Fibroblast of skin of back (primary cell): ENCODE measurements at places on chromosomes 2 and 18.

DNA sequence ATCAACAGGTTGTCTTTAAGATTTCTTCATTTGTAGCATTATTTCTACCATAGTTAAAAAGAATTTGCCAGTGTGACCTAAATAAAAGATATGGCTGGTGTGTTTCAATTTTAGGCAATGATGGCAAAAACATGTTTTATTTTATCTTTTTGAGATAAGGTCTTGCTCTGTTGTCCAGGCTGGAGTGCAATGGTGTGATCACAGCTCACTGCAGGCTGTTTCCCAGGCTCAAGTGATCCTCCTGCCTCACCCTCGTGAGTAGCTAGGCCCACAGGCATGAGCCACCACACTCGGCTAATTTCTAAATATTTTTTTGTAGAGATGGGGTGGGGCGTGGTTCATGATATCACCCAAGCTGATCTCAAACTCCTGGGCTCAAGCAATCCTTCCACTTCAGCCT lies 47.0 kb upstream of the COBLL1 start:
- no peak for DNase-seq

DNA sequence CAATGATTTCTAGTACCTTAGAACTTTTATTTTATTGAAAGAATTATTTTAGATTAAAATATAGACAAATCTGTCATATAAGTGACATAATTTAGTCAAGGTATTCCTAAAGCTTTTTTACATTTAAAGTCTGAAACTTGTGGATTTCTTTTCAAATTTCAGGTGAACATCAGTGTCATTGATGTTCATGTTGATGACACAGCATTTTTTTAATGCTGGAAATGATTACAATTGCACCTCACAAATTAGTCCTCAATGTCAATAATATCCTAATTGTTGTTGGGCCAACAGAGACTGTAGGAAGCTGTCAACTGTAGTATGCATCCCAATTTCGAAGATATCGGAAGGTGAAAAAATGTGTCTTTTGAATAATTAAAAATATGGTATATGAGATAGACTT lies 214.4 kb upstream of the ARL4C start:
- DNase-seq = no peak

- no peak for DNase-seq
These were observed 283.3 kb upstream of the THUMPD2 start for GRCh38 chr2:40062381-40062780.

DNA sequence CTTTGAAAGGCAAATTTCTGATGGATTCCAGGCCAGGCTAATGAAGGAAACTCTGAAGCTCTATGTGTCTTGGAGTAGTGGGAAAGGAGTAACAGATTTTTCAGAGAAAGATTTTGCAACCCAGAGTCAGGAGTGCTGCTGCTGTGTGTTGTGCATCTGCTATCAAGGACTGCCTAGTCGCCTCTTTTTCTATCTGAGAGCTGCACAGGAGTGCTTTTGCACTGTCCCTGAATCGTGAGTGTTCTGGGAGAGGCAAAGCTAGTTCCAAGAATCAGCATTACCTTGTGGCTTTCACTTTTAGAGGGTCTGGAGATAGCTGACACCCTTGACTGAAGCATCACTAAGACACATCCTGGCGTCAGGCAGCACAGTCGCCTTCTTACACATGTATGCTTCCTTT lies 336.4 kb downstream of the PARD3B start:
- DNase-seq = no peak

DNA sequence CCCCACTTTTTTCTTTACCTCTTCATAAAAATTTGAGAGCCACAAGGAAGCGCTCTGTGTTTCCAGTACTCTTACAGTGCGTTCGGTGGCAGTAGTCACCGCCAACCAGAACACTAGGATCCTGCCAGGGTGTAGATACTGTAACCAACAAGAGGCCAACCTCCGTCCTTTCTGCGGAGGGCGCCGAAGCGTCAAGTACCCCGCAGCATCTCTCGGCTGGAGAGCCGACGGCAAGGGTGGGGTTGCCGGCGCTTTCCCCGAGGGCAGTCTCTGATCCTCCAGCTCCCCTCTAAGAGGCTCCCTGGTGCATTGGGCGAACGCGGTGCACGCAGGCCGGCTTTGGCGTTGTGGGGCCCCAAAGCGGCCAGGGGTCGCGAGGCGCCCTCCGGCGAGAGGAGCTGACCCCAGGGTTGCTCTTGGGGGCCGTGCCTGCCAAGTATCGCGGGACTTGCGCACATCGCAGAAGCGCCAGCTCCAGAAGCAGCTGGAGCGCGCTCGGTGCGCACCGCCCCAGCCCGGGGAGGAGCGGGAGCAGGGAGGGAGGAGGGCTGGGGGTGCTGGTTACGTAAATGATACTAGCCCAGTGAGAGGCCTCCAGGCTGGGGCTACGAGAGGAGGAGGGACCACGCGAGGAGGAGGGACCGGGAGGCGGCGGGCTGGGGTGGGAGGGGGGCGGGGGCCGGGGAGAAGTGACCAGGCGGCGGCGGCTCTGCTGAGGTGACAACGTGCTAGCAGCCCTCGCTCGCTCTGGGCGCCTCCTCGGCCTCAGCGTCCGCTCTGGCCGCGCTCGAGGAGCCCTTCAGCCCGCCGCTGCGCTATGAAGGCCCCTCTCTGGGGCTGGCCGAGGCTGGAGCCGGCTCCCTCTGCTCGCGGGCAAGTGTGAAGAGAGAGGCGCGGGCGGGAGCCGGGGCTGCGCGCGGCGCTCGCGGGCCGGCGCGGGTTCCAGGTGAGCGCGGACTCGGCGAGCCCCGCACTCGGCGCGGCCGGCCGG lies at the start of gene GALNT13:
GALNT13 (plus strand) TSS at position 692 of the 991 bp plus-strand sequence.
- DNase-seq = no peak

- DNase-seq = peak; percentile 72
These were observed 57.6 kb downstream of the VAPA start for GRCh38 chr18:9971313-9971920.

GRCh38 chr2:38948995-38949394 lies 59.3 kb downstream of the ARHGEF33 start:
- no peak for DNase-seq

DNA sequence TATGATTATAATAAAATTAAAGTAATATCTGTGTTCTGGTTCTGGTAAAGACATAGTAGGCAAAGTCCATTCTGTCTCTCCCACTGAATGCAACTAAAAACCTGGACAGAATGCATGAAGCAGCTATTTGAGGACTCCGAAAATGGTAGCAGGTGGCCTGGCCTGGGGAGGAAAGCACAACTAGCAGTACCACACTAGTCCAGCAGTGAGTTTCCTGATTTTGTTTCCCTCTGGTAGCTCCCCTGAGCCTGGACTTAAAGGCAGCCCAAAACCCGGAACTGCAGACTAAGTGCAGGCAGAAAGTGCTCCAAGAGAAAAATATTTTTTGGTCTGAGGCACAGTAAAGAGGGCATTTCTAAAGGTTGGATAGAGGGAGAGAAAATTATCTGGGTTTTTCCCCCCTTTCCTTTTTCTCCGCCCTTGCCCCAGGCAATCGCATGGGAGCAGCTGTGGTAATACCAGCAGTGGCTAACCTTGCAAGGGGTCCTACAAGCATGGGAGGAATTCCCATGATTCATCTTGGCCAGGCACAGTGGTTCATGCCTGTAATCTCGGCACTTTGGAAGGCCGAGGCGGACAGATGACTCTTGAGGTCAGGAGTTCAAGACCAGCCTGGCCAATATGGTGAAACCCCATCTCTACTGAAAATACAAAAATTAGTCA lies 32.3 kb downstream of the ASXL2 start:
- peak; percentile 31 for DNase-seq

GRCh38 chr2:135741043-135741394 lies 636 bp upstream of the UBXN4 start:
- no peak for DNase-seq

DNA sequence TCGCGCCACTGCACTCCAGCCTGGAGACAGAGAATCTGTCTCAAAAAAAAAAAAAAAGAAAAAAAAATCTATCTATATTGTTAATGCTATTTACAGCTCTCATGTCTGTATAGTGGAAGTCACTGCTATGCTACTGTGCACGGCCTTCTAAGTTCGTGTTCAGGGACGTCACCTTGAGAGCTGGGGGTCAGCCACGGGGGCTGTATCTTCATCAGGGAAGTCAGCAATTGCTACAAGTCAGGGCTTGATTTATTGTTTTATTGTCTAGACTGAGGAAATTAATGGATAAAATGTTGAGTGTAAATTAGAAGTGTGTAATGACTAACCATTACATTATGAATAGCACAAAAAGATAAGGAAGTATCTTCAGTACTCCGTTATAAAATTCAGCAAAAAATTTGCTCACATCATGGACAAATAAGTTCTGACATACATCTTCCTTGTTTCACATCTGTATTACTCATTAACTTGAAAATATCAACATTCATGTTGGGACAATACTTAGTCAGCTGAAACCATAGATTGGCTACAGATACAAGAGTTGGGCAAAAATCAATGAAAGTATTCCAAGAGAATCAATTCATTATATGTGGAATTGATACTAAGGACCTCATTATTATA lies 136.6 kb upstream of the SEC11C start:
- DNase-seq = no peak

GRCh38 chr2:109258905-109259540 lies 130.0 kb downstream of the SH3RF3 start:
- DNase-seq = no peak

DNA sequence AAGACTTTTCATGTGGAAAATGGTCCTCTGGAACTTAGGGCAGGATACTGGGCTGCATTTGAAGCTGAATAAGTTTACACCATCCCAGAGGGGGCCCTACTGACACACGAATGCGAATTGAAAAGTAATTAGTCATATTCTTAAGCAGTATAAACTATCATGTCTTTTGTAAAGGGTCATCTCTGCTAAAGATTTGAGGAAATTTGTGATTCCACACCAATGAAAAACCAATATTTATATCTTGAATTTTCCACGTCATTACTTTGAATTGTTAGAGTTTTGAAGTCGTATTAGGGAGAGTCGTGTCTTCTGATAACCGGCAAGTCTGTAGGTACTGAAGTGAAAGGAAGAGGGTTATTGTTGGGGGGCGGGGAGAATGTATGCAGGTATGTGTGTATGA lies 4.1 kb upstream of the OTX1 start:
- DNase-seq = no peak

- peak; percentile 13 for DNase-seq
These were observed 48.9 kb downstream of the TSN start for GRCh38 chr2:121804340-121804739.

DNA sequence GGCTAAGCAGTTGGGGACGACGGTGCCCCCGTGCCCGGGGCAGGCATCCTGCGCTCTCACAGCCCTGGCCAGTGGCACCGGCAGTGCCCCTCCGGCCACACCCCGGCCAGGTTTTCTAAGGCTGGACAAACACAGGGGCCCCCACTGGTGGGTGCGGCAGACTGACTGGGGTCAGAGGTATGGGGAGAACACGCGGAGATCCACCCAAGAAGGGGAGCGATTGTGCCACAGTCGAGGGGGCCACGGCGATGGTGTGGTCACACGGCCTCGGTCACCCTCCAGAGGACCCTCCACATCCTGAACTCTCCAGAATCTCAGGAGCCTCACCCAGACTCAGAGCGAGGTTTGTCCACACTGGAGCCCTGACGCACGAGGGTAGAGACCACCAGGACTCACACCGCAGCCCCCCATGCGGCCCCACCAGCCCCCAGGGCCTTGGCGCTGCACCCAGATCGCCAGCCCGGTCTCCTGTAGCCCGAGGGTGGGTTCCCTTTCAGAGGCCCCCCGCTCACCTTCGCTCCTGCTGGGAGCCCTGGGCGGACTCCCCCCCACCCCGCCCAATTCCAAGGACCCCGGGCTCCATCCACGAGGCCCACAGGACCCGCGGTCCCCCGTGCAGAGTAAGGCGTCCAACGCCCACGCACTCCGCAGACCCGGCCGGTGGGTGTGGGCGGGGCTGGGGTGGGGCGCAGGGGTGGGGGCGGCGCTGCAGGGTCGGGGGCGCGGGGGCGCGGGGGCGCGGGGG lies 15.2 kb downstream of the PDCD1 start:
- DNase-seq = no peak

GRCh38 chr18:74353169-74353775 lies 37.6 kb downstream of the C18orf63 start:
- peak; percentile 59 for DNase-seq

DNA sequence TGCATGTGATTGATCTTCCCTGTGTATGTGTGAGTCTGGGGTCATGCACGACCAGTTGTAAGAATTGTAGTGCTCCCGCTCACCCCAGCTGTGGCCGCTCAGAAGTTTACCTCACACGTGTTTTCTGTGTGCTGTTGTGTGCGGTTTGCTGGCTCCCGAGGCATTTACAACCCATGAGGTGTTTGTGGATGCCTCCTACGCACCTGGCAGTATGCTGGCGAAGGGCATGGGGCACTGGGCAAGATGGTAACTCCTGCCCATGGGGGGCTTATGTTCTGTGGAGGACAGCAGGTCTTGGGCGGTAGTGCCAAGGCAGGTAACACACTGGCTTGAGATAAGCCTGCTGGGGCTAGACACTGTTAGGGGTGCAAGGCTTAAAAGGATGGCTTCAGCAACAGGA lies 102.6 kb upstream of the HS6ST1 start:
- no peak for DNase-seq

DNA sequence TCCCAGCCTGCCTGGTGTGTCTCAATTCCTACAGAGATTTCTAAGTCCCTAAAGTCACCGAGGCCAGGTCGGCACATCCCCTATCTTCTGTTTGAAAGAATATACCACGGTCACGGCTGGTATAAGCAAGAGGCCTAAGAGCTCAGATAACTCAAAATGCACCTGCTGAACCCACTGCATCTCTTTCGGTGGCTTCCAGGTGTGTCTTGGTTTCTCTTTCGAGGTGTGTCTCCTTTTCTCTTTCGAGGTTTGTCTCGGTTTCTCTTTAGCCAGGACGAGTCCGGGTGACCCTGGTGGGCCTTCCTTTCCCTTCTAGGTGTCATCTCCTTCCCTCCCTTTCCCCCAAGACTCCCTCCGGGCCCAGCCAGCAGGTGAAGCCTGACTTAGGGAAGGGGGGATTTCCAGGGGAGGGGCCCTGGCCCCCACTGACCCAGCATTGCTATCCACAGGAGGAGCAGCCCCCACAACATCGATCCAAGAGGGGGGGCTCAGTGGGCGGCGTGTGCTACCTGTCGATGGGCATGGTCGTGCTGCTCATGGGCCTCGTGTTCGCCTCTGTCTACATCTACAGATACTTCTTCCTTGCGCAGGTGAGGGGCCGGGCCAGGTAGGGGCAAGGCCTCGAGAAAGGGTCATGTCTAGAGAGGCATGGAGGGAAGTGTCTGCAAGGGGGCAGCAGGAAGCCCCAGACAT lies 8.4 kb downstream of the ITM2C start:
- no peak for DNase-seq

DNA sequence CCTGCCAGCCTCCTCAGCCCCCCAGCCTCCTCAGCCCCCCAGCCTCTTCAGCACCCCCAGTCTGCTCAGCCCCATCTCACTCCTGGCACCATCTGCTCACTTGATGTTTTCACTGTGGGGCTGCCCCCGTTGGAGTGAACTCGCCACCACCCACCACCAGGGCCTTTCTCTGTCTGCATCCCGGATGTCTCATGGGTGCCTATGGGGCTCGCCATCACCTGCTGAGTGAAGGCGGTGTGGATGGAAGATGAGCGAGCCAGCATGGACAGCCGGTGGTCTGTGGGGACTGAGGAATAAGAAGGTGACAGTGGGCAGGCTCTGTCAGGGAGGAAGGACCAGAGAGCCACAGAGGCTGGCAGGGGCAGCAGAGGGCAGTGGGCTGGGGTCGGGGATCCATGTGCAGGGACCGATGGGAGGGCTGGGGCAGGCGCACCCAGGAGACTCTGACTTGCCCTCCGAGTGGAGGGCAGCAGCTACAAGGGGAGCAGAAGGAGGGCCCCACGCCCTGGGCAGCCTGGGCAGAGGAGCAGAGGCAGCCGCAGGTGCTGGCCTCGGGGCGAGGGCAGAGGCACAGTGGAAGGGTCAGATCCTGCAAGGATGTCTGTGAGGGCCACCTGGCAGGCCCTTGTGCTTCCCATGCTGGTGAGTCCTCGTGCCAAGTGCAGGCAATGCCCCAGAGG lies 74.7 kb upstream of the ODC1 start:
- no peak for DNase-seq
